Common myeloid progenitor, CD34-positive (primary cell): ENCODE measurements at places on chromosomes 4 and X.

- no peak for DNase-seq
Observed at GRCh38 chr4:54215379-54216077, 13.6 kb upstream of the PDGFRA start.

DNA sequence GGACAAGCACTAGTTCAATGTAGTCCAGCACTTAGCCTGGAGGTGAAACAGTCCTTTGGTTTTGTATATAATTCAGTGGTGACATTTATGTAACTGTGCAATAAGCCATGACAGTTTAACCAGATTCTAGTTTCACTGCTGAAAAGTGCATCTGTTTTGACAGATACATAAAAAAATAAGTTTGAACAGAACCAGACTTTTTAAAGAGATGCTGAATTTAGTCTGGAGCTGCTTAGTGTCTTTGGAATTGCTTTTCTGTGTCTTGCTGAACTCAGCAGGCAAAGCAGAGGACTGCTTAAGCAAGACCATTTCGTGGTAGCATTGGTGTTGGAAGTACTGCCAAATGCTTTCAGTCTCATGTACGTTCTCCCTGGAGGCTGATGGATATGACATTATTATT is 393.5 kb downstream of the MAPK10 start:
- DNase-seq: peak; percentile 6

- DNase-seq: peak; percentile 79
Observed at GRCh38 chr4:38759113-38759789, 23.5 kb downstream of the TLR10 start.

DNA sequence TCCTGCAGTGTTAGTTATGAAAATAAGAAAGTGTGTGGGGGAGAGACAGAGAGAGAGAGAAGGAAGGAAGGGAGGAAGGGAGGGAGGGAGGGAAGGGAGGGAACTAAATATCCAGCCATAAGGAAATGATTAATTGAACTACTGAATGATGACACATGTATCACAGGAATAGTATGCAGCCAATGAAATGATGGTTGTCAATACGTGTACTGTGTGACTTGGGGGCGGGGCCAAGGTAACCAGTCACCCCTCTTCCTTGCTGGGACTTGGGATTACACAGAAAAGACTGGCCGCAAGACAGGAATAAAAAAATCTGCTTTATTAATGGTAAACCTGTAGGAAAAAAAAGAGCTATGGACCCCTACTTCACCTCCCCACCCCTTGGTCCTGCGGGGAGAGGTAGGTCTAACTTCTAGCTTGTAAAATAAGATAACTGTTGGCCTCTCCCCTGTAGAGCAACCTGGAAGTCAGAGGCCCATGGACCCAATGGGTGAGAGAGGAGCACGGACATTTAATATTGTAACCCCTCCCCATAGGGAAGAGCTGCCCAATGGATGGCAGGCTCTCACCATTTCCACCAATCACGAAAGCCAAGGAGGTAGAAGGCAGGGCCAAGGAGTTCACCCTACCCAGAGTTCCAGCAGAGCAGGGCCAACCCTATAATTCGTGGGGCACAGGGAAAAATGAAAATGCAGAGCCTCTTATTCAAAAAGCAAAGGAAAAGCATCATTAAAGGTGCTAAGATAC is 7.4 kb downstream of the PPP2R2C start:
- no peak for DNase-seq

DNA sequence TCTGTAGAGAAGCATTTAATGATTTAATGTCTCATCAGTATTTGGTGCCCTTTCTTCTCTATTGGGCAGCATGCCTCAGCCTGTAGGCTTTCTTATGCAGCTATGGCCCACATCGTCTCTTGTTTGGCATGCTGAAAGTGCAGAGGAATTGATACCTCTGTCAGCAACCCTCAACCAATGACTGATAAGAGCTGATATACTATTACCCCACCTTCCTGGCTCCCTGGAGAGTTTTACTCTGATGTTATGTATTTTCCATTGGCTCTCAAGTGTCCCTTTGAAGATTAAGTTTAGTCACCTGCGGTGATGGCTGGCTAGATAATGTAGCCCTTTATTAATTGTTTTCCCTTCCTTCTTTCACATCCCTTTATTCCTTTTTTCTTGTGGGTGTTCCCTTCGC is 41.2 kb upstream of the PDHA2 start:
- no peak for DNase-seq

DNA sequence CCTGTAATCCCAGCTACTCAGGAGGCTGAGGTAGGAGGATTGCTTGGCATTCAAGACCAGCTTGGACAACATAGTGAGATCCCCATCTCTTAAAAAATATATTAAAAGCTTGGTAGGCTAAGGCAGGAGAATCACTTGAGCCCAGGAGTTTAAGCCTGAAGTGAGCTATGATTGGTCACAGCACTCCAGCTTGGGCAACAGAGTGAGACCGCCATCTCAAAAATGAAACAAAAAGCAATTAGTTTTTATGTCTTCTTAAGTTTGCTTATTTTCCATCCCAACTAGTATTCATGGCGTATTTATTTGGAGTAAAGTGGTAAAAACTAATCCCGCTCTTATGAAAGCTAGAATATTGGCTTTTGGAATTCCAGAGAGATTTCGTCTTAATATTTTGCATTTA is 25.4 kb upstream of the PDE5A start:
- no peak for DNase-seq

GRCh38 chrX:23742174-23742696 is 841 bp downstream of the ACOT9 start:
- peak; percentile 9 for DNase-seq

DNA sequence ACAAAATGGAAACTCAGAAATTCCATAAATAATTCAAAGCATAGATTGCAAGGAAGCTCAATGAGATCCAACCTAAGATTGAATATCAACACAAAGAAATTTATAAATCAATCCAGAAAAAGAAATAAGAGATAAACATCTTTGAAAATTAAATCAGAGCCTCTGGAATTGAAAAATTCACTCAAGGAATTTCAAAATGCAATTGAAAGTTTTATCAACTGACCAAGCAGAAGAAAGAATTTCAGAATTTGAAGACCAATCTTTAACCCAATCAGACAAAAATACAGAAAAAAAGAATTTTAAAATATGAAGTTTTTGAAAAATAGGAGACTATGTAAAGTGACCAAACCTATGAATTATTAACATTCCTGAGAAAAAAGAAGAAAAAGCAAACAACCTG is 134.1 kb downstream of the GASK1B start:
- no peak for DNase-seq

- no peak for DNase-seq
Observed at GRCh38 chrX:154719132-154719675, 31.7 kb downstream of the GAB3 start.

- no peak for DNase-seq
Observed at GRCh38 chrX:78548012-78548411, 111.1 kb downstream of the RTL3 start.

- DNase-seq: peak; percentile 29
Observed at GRCh38 chr4:76950052-76950955, 752 bp downstream of the SEPTIN11 start.

GRCh38 chr4:168390041-168390440 is 71.5 kb upstream of the DDX60 start:
- no peak for DNase-seq

DNA sequence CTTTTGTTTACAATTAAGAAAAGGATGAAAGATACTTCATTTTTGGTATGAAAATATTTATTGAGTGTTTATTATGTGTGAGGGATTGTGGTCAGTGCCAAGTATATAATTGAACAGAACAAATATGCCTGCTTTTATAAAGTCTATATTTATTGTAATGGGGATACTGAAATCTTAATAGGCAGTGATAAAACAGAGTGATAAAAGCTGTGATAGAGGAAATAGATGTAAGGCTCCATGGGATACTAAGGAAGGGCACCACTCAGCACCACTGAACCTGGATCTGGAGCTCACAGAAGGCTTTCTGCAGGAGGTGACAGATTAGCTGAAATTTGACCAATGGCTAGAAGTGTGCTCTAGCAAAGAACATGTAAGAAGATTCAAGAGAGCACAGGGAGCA is 263.5 kb downstream of the C4orf33 start:
- no peak for DNase-seq
